Omental fat pad (tissue), 4 donors: ENCODE measurements at places on chromosomes 7 and 10. TPM values are rescaled to one million over a fixed set of nuclear protein-coding genes. Genes with fewer than 3 reads are reported as not detected.

Gene RNF148
- total RNA-seq, result 3.0 TPM

Gene FIS1
- total RNA-seq, result 378 TPM

Gene EEPD1
- total RNA-seq, result 23.0 TPM

Gene PON1
- not detected for total RNA-seq
